ENCODE measurements at places on chromosomes 12 and 14.

- DNase-seq = no peak
Observed at GRCh38 chr12:115943630-115944391, 333.7 kb downstream of the MED13L start.

DNA sequence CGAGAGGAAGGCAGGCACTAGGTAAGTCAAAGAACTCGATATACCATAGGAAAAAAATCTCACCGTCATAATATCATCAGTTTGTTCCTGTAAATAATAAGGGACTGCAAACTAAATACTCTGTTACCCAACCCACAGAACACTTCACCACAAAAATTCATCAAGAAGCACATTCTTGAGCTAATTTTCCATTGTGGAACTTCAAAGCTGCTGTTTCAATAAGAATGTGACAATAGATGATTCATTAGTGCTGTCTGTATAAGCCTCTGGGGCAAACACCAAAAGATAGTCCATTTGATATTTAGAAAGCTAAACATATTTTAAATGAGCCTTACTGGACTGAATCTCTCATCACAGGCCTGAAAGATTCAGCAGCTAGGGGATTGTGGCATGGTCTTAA lies 219.4 kb downstream of the KSR2 start:
- DNase-seq = no peak

DNA sequence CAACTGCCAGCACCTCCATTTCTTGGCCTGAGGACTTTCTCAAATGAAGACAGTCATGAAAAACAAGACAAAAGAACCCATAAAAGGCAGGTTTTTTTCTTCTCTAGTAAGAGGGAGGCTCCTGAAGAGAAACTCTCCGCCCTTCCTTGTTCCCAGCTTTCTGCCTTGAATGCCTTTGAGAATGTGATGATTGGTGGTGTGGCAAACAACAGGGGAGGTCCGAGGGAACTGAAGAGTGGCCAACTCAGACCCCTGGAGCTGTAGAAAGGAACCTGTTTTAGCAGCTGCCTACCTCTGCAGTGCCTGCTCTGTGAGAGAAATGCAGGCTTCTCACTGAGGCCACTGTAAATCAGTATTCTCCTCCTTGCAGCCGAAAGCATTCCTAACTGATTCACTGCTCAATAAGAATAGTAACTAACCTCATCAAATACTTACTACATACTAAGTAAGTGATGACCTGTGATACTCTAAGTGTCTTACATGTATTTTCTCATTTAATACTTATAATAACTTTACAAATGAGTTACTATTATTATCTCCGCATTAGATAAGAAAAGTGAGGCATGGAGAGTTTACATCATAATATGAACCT lies 16.7 kb upstream of the ERC1 start:
- no peak for DNase-seq

GRCh38 chr14:97282210-97283004 lies 485.2 kb downstream of the VRK1 start:
- no peak for DNase-seq

GRCh38 chr12:62692884-62693283 lies 226.3 kb downstream of the MON2 start:
- DNase-seq = no peak

- no peak for DNase-seq
Observed at GRCh38 chr12:116969615-116970585, 59.1 kb downstream of the FBXW8 start.

DNA sequence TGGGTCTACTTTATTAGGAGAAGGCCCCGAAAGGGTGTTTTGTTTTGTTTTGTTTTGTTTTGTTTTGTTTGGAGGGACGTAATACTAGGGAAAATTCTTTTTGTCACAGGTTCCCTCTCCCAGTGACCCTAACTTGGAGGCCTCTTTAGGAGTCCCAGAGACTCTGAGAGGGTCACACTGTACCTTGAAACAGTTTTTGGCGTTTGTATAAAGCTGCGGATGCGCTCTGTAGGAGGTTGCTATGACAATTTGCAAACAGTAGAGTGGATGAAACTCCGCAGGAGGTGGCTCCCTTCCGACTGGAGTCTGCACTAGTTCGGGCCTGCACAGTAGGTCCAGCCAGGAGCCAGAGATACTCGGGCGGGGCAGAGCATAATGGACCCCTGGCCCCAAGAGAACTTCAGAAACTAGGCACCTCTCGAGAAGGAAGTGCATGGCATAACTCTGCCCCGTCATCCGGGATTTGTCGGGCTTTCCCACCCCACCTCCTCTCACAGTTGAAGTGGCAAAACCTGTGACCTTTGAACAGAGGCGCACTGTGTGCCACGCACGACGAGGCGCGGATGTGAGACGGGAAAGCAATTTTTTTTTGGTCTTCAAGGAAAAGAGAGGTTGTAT lies 1.3 kb upstream of the DYRK2 start:
- DNase-seq = peak; percentile 9
